ENCODE measurements at places on chromosomes 3 and 15. TPM values are rescaled to one million over a fixed set of nuclear protein-coding genes. Genes with fewer than 3 reads are reported as not detected.

The TJP1 gene
- 34.9 TPM for total RNA-seq

The ALDH1L1 gene
- not detected for total RNA-seq

The CACNA1D gene
- not detected for total RNA-seq

The TRH gene
- not detected for total RNA-seq

The MAP1A gene
- 61.2 TPM for total RNA-seq

The TF gene
- not detected for total RNA-seq

The USP19 gene
- 57.6 TPM for total RNA-seq

The SPINK8 gene
- not detected for total RNA-seq

The ARGFX gene
- total RNA-seq, result not detected

The MYO5C gene
- 0.26 TPM for total RNA-seq

The GABRA5 gene
- total RNA-seq, result not detected

The ERICH6 gene
- 0.38 TPM for total RNA-seq

The C3orf22 gene
- total RNA-seq, result not detected

The SNTN gene
- total RNA-seq, result not detected

The WNT5A gene
- 180 TPM for total RNA-seq

The BBX gene
- total RNA-seq, result 50.9 TPM

The GNAI2 gene
- 297 TPM for total RNA-seq

The MEGF11 gene
- total RNA-seq, result not detected

The AHSG gene
- total RNA-seq, result not detected

The IGDCC3 gene
- not detected for total RNA-seq

The DAZL gene
- total RNA-seq, result not detected

The DNAH12 gene
- total RNA-seq, result 0.77 TPM

The HESX1 gene
- total RNA-seq, result 0.17 TPM

The GOLGA8R gene
- 2.0 TPM for total RNA-seq

The RAB5A gene
- total RNA-seq, result 55.6 TPM

The FSIP1 gene
- 0.38 TPM for total RNA-seq

The GCSAM gene
- not detected for total RNA-seq

The SAMD7 gene
- not detected for total RNA-seq

The TAGLN3 gene
- total RNA-seq, result not detected

The GABRB3 gene
- not detected for total RNA-seq

The RTP4 gene
- total RNA-seq, result not detected

The CACNA2D3 gene
- 0.06 TPM for total RNA-seq

The KPNA1 gene
- 28.0 TPM for total RNA-seq

The NT5DC2 gene
- total RNA-seq, result 118 TPM

The TTLL13 gene
- not detected for total RNA-seq

The GOLGA6L10 gene
- 0.80 TPM for total RNA-seq

The RBP2 gene
- total RNA-seq, result not detected

The SNRPN gene
- 234 TPM for total RNA-seq

The DCUN1D1 gene
- total RNA-seq, result 25.0 TPM

The GXYLT2 gene
- 7.2 TPM for total RNA-seq
